Endothelial cell of coronary artery (primary cell): ENCODE measurements at places on chromosomes 3 and 15. TPM values are rescaled to one million over a fixed set of nuclear protein-coding genes. Genes with fewer than 3 reads are reported as not detected.

TLR9 gene
- total RNA-seq = not detected in 2 replicates

CLDN16 gene
- total RNA-seq = under 0.01 TPM in 2 replicates

WNT5A gene
- 0.09 and 0.75 TPM in 2 replicates for total RNA-seq

ATP8B4 gene
- under 0.01 TPM in 1 of 2 replicates, not detected in the other for total RNA-seq

VEPH1 gene
- 107 and 173 TPM in 2 replicates for total RNA-seq

MME gene
- 6.2 and 20.5 TPM in 2 replicates for total RNA-seq
